Stimulated activated CD8-positive, alpha-beta memory T cell treated with anti-CD3 and anti-CD28 coated beads, Interleukin-7, amount 100 ng/mL, for 1 hour (primary cell): ENCODE measurements at places on chromosomes 4 and X.

DNA sequence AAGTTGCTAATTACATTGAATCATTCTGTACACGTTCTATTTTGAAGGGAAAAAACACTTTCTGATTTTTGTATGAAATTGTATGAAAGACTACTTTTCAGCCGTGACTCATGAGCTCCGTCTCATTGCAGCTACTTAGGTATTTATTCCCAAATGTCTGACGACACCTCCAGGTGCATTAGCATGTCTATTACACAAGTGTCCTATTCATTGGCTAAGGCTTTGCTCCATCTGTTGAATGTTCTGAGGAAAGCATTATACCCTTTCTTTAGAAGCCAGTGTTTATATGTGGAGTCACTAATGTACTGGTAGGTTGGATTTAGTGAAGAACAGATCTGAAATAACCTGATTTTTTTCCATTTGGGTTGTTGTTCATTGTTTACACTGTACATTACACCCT lies 51.8 kb downstream of the MAP7D3 start:
- DNase-seq = no peak

- DNase-seq = no peak
These were observed 15.4 kb downstream of the UTP3 start for GRCh38 chr4:70703619-70704214.

DNA sequence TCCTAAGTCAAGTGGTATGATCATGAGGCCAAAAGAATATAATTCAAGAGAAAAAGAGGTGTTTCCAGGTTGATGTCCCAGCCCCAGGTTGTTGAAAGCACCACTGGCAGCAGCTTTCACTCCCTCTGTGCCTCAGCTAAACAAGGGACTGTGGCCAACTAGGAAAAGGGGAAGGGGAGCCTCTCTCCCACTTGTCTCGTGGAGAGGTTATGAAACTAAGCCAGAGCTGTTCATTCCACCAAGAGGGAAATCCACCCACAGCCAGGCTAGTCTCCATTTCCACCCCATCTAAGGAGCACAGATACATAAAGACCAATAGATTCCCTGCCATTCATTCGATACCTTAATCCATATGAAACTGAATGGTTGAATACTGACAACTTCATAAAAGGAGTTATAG lies 8.1 kb downstream of the ANXA5 start:
- DNase-seq = no peak

GRCh38 chr4:616911-617643 lies 8.3 kb upstream of the PDE6B start:
- no peak for DNase-seq

GRCh38 chr4:154465085-154465484 lies 26.5 kb downstream of the DCHS2 start:
- DNase-seq = no peak

DNA sequence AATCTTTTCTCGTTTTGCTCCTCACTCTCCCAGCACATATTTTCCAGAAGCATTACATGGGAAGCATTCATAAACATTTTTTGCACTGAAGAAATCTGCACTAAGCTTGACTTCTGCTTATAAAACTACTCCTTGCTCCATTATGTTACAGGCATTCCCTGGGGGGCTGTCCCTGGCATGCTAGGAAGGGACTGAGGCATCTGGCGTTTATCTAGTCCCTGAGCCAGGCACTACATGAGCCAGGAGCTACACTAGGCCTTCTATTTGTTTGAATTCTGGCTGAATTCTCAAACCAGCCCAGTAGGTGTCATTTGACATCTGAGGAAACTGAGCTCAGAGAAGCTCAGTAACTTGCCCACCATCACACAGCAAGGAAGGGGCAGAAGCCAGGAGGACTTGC lies 43.3 kb downstream of the NHSL2 start:
- no peak for DNase-seq

- DNase-seq = no peak
These were observed 85.9 kb downstream of the ZAR1 start for GRCh38 chr4:48575964-48576363.

GRCh38 chrX:56268888-56269287 lies 36.7 kb downstream of the KLF8 start:
- DNase-seq = no peak

DNA sequence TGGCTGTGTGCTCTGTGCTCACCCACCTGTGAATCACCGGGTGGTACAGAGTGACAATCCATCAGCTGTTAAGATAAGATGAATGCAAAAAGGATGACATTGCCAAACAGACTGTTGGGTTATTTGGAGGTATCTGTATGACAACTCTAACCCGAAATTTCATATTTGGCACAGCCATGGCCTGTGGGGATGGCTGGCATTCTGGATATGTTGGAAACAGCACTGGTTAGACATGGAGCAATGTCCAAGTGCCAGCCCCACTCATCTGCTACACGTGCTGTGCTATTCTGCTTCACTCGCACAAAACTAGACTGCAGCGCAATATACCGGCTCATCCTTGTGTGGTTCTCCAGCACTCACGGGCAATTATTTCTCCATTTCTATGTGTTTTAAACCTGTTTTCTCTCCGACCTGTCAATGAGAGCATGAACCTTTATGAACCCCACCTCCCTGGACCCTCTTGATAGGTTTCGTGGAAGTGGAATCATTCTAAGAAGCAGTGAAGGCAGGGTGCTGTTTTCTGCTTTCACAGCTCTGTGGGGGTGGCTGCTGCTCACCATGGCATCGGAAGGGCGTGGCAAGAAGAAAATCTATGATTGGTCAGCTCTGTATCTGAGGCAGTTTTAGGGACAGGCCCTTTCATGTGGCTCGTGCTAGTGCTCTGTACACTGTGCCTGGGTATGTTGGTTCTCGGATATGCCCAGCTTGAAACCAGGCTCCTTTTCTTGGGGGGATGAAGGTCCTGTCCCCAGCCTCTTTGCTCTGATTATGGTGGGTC lies 94.9 kb downstream of the ENPP6 start:
- no peak for DNase-seq

DNA sequence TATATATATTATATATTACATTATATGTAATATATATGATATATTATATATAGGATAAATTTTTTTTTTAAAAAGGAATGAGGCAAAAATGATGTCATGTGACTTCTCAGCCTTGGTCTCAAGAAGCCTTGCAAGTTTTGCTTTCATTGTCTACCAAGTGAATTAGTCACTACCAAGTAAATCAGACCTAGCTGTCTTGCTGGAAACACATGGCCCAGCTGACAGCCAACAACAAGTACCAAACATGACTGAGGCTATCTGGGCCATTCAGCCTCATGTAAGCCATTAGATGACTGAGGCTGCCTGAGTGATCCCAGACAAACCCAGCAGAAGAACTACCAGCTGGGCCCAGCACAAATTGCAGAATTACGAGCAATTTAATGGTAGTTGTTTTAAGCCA lies 44.9 kb downstream of the HAND2 start:
- DNase-seq = no peak

- DNase-seq = no peak
These were observed 971 bp downstream of the MAGEA11 start for GRCh38 chrX:149712831-149713230.

DNA sequence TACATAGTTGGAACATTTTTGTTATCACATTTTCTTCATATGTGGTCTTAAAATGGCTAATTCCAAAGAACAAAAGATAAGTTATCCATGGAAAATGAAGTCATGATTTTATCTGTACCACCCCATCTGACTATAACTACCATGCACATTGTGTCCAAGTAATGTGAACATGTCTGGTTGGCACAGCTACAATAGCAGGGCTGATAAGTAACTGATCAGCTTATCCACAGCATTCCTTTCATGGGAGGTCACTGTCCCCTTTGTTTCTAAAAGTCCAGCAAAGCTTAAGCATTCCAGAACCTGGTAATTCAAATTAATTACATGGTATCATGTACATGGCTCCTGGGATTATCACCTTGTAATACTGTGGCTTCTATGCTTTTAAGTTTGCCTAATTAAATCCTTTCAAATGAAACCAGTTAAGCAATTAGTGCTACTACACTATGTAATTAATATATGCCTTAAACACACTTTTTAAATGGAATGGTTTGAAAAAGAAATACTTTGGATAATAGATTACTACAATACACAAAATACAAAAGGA lies 21.1 kb upstream of the SORBS2 start:
- no peak for DNase-seq

DNA sequence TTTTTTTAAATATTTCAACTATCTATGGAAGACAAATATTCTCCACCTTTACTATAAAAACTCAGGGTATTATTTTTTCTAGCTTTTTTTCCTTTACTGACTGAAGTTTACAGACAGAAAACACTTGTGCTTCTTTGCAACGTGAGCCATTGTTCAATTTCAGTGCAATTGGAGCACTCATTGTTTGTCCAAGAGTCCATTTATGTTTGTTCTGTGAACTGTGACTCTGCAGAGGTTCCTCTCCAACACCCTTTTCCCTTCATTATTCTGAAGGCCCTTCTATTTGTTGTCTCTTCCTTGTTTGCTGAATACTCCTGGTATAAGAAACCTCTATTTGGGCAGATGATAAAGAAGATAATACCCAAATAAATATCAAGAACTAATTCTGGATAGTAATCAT lies 37.4 kb downstream of the DAPP1 start:
- DNase-seq = no peak
